ENCODE measurements at places on chromosomes 12 and 14.

GRCh38 chr14:65650826-65651225 lies 238.3 kb downstream of the FUT8 start:
- DNase-seq, result no peak

DNA sequence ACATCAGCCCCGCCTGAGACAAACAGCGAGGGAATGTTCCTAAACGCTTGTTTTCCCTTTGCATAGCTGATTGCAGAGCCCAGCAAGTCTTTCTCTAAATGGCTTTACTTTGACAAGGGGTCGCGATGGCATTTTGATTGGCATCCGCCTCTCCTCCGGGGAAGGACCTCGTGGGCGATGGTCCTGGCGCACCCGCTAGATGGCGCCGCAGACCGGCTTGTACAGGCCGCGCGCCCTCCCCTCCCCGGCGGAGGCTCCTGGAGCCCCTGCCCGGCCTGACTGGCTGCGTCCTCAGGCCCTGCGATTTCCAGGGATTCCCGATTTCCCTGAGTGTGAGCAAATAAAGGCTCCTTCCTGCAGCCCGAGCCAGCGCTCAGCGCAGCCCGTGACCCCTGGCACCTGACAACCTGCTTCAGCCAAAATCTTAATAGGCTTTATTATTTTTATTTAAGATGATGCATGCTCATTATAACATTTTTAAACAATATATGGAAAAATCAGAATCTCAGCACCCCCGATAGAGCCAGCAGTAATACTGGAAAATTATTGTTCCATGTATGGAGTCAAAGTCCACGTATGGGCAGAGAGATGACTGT lies 468.3 kb downstream of the AACS start:
- peak; percentile 62 for DNase-seq

GRCh38 chr14:69615496-69616407 lies 4.4 kb downstream of the SUSD6 start:
- peak; percentile 50 for DNase-seq

GRCh38 chr12:2284857-2285256 lies 232.1 kb downstream of the CACNA1C start:
- DNase-seq, result peak; percentile 71

- no peak for DNase-seq
Observed at GRCh38 chr12:53927220-53928029, 11.2 kb upstream of the HOXC13 start.

- DNase-seq, result no peak
Observed at GRCh38 chr12:52404951-52405350, 1.2 kb downstream of the KRT82 start.

GRCh38 chr14:64786296-64787149 lies 82.3 kb downstream of the PLEKHG3 start:
- no peak for DNase-seq

DNA sequence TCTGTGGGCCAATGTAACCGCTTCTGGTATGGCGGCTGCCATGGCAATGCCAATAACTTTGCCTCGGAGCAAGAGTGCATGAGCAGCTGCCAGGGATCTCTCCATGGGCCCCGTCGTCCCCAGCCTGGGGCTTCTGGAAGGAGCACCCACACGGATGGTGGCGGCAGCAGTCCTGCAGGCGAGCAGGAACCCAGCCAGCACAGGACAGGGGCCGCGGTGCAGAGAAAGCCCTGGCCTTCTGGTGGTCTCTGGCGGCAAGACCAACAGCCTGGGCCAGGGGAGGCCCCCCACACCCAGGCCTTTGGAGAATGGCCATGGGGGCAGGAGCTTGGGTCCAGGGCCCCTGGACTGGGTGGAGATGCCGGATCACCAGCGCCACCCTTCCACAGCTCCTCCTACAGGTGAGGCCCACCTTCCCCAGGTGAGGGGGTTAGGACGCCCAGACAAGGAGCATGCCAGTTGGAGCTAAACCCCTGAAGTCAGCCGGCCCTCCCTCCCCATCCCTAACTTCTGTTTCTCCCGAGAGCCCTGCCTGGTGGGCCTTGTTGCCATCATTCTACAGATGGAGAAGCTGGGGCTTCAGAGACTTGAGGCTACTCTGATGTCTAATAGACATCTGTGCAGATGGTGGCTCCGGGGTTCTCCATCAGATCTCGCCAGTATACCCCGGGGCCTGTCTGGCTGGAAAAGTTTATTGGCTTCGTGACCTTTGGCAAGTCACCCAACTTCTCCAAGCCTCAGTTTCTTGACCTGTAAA lies 25.3 kb downstream of the PAPLN start:
- DNase-seq, result no peak

- DNase-seq, result no peak
Observed at GRCh38 chr14:102486513-102487203, 22.9 kb downstream of the ANKRD9 start.

- DNase-seq, result no peak
Observed at GRCh38 chr12:110555577-110556406, 27.3 kb downstream of the PPTC7 start.

GRCh38 chr12:111271674-111272418 lies 97.0 kb downstream of the PHETA1 start:
- DNase-seq, result no peak

DNA sequence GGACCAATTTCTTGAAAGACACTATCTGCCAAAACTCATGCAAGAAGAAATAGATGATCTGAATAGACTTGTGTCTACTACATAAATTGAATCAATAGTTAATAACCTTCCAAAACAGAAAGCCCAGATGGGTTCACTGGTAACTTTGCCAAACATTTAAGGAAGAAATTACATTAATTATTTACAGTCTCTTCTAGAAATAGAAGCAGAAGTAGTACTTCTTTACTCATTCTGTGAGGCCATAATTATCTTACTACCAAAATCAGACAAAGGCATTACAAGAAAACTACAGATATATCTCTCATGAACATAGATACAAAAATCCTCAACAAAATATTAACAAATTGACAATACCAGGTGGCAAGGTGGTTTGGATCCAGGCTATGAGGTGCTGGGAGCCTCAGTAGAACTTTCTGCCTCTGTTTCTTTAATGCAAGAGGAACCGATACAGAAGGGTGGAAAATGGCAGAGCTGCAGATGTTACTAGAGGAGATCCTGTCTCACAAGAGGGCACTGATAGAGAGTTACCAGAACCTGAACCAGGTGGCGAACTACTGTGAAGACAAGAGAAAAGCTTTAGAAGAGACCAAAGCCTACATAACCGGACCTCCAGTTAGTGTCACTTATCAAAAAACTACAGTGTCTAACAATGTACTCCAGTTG lies 33.7 kb upstream of the KTN1 start:
- no peak for DNase-seq

DNA sequence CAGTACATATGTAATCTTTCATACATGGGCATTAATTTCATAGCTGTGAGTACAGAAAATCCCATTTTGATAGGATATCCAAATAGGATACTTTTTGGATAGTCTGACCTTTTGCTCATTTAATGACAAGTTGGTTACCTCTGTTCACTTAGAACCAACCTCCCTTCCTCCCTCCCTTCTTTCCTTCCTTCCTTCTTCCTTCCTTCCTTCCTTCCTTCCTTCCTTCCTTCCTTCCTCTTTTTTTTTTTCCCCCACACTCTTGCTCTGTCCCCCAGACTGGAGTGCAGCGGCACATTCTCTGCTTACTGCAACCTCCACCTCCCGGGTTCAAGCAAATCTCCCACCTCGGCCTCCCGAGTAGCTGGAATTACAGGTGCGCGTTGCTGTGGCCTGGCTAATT lies 162.9 kb downstream of the FUT8 start:
- DNase-seq, result no peak

GRCh38 chr12:116587270-116587669 lies 28.1 kb downstream of the MAP1LC3B2 start:
- no peak for DNase-seq

GRCh38 chr12:131368668-131369071 lies 342.2 kb upstream of the SFSWAP start:
- no peak for DNase-seq

- no peak for DNase-seq
Observed at GRCh38 chr12:84994426-84994825, 41.7 kb downstream of the TSPAN19 start.

DNA sequence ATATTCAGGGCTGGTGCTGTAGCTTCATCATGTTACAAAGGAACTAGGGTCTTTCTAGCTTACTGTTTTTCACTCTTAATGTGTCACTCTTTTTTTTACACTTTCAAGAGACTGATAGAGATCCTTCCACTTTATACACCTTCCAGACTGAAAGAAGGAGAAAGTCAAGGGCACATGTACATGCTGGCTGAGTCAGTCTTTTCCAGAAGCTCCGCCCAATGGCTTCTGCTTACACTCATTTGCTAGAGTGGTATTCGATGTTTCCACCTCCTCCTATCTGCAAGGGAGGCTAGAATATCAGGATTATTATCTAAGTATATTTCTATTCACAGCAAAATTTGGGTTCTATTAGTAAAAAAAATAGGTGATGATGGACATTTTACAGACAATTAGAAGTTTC lies 325.8 kb upstream of the OR4E1 start:
- no peak for DNase-seq

- DNase-seq, result no peak
Observed at GRCh38 chr12:2051700-2052621, 826 bp upstream of the CACNA1C start.

- no peak for DNase-seq
Observed at GRCh38 chr12:118325081-118325480, 47.6 kb downstream of the TAOK3 start.

DNA sequence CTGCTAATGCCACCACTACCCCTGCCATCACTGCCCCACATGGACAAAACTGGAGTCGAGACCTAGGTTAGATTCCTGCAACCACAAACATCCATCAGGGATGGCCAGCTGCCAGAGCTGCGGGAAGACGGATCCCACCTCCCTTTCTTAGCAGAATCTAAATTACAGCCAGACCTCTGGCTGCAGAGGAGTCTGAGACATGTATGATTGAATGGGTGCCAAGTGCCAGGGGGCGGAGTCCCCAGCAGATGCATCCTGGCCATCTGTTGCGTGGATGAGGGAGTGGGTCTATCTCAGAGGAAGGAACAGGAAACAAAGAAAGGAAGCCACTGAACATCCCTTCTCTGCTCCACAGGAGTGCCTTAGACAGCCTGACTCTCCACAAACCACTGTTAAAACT lies 7.1 kb upstream of the OAS2 start:
- no peak for DNase-seq

DNA sequence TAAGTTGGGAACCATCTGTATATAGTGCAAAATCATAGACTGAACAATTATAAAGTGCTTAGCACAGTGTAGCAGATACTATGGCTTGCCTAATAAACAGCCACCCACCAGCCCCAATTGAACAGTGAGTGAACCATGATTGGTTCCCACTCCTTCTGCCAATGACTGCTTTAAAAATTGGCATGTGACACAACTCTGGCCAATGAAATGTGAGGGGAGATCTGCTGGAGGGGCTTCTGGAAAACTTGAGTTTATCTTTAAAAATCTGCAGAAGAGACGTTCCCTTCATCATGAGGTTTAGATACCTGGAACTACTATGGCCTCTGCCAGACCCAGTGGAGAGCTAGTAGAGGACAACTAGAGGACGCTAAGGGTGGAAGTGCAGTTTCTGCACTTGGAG lies 4.7 kb downstream of the PIGH start:
- no peak for DNase-seq

DNA sequence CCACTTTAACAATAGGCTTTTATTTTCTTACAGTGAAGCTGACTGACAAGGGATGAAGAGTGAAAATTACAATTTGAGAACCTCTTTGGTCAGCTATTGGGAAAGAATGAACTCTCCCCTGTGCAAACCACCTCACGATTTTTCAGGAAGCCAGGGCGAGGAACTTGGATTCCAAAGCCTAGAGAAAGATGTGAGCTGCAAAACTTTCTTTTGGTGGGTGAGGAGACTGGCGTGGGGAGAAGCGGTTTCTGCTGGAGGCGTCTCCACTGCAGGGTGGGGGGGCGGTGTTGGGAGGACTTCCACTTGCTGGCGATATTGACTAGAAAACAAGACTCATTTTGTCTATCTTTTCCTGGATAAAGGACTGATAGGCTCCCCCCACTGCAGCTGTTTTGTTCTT lies 59.3 kb upstream of the VRK1 start:
- no peak for DNase-seq

- no peak for DNase-seq
Observed at GRCh38 chr12:113609692-113610469, 138.2 kb upstream of the LHX5 start.

DNA sequence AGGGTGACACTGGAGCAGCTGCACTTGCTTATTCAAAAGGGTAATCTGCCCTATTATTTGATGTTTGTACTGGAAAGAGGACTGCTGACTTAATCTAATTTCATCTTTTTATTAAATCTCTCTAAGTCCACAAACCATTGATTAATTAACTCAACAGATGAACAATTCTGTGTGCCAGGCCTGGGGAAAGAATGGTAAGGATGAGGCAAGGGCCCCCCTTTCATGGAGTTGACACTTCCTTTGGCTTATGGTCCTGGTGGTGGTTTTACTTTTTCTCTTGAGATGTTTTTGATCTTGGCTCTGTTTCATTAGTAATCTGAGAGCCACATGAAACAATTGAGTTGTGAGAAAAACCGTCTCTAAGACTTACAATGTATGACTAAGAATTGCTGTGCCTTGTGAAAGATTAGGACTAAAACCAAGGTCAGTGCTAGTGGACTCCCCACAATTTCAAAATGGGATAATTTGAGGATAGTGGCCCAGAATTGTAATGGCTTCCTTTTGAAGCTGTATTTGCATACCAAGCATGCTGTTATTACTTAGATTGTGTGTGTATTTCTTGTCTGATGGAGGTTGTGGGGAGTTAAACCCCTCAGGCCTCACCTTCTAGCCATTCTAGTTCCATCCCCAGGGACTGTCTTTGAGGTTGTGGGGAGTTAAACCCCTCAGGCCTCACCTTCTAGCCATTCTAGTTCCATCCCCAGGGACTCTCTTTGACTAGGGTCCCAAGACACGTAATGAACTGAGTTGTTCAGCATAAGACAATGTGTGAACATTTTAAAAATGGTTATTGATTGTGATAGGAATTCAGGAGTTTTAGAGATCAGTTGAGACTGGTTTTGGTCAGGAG lies 52.5 kb upstream of the EVL start:
- no peak for DNase-seq

DNA sequence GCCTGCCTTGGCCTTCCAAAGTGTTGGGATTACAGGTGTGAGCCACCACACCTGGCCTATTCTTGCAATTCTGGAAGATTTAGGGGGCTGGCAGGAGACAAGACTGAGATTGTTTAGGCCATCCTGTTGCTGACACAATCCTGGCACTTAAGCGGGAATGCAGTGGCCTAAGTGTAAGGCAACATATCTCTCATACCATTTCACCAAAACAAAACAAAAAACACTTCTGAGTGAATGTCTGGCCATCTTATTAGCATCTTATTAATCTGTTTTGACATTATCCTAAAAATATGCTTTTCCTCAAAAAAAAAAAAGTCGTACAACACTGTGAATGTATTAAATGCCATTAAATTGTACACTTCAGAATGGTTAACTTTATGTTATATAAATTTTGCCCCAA lies 67.6 kb downstream of the DENND5B start:
- DNase-seq, result no peak

GRCh38 chr12:6052940-6053329 lies 71.5 kb downstream of the VWF start:
- no peak for DNase-seq

Data from stimulated activated CD8-positive, alpha-beta memory T cell treated with anti-CD3 and anti-CD28 coated beads, Interleukin-4, amount 100 ng/mL, for 48 hours (primary cell).